ENCODE measurements at places on chromosomes 1 and 21. TPM values are rescaled to one million over a fixed set of nuclear protein-coding genes. Genes with fewer than 3 reads are reported as not detected.
A peak's percentile ranks its signal among the peaks of the same experiment; 100 is the strongest.

C1QA gene
- total RNA-seq, result 10.9 TPM

- DNase-seq, result no peak
Observed at GRCh38 chr1:204520834-204521709, 4.9 kb downstream of the MDM4 start.

ST6GALNAC5 gene
- total RNA-seq, result 35.9 TPM

- DNase-seq, result no peak
Observed at GRCh38 chr1:109485001-109485400, 1.3 kb downstream of the ATXN7L2 start.

- no peak for DNase-seq
Observed at GRCh38 chr1:162422662-162423375, 10.9 kb upstream of the SH2D1B start.

GRCh38 chr1:55640708-55641473, 425.7 kb upstream of the USP24 start:
- DNase-seq, result peak; percentile 20

PTPRC gene
- 4.5 TPM for total RNA-seq

NR1I3 gene
- total RNA-seq, result 0.47 TPM

- peak; percentile 63 for DNase-seq
Observed at GRCh38 chr1:236753516-236753915, 41.6 kb upstream of the MTR start.

- no peak for DNase-seq
Observed at GRCh38 chr1:165807613-165808012, 19.8 kb upstream of the UCK2 start.

GRCh38 chr1:232621050-232621449, 8.9 kb downstream of the SIPA1L2 start:
- DNase-seq, result no peak

GRCh38 chr1:220485791-220486190, 42.1 kb upstream of the MARK1 start:
- no peak for DNase-seq

DNA sequence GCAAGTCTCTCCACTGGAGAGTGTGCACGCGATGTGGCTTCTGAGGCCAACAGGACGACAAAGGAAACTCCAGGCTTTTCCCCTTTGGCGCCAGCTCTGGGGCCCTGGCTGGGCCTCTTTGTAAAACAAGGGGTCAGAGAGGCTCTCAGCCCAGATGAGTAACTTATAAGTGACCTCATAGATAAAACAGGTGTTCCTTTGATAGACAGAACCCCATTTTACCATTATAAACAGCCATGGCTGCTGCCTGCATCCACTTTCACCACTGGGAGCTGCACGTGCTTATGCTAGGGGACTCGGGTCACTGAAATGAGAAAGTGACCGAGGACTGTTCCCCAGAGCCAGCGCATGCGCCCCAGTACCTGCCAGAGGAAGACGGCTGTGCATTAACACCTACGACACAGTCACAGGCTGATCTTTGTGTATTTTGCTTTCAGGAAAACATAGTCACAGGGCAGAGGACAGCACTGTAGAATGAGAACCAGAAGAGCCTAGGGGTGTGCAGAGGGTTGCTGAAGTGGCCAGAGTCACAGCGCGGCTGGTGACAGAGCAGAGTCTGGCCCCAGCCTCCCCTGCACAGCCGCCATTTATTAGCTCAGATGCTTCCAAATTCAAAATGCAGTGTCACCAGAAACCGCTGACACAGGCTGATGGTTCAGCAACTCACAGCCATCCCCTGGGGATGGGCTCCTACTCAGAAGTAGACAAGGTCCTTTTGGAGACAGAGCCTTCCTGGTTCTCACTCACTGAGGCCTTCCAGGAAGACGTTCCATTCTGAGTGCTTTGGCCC, 12.7 kb downstream of the RNF207 start:
- no peak for DNase-seq

AADACL3 gene
- not detected for total RNA-seq

DNA sequence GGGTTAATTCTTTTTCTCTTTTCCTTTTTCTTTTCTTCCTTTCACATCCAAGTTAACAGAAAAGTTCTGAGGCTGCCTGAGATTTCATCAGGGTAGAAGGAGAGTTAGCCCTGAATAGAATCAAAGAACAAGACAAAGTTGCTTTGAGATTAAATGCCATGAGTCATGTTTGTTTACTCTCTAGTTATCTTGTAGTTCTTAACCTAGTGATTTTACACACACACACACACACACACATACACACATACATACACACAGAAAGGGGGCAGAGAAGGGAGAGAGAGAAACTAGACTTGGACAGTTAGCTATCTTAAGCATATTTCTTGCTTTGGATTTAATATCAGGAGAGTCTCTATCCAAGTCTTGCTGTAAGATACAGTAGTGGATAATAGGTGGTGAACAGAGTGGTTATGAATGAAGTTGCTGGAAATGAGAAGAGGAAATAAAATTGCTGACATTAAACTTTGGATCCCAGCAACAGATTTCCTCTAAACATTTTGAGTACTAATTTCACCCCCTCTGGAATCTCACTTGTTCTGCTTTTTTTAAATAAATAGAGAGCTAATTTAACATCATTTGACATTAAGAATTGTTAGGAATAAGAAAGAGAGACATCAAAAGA, 19.9 kb downstream of the PLA2G4A start:
- no peak for DNase-seq

DNA sequence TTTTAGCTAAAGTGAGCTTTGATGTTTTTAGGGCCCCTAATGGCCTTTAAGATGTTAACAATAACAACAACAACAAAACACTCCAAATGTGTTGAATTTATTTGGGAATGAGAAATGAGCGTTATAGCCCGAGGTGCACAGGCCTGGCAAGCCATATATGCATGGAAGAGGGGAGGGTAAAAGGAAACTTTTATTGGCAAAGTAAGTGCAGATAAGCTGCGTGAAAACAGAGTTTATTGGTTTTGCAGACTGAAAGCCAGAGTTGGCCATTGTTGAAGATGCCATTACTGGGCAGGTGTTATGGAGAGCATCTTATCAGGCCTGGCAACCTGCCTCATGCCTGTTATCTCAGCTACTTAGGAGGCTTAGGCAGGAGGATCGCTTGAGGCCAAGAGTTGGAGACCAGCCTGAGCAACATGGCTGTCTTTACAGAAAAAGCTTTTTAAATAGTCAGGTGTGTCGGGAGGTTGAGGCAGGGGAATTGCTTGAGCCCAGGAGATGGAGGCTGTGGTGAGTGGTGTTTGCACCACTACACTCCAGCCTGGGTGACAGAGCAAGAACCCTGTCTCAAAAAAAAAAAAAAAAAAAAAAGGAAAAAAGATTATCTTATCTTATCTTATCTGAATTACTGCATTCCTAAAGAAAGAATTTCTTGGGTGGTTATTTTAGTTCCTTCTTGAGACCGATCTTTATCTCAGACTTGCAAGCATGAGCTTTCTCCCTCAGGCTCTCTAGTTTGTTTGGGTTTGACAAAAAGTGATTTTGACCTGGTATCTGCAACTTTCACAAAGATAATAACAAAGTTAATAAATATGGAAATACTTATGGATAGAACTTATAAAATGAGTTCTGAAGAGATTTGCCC, 1.7 kb downstream of the PATJ start:
- DNase-seq, result no peak

XCL2 gene
- not detected for total RNA-seq

- DNase-seq, result no peak
Observed at GRCh38 chr1:247110627-247111258, 6.6 kb upstream of the ZNF669 start.

CPTP gene
- 12.3 TPM for total RNA-seq

DNA sequence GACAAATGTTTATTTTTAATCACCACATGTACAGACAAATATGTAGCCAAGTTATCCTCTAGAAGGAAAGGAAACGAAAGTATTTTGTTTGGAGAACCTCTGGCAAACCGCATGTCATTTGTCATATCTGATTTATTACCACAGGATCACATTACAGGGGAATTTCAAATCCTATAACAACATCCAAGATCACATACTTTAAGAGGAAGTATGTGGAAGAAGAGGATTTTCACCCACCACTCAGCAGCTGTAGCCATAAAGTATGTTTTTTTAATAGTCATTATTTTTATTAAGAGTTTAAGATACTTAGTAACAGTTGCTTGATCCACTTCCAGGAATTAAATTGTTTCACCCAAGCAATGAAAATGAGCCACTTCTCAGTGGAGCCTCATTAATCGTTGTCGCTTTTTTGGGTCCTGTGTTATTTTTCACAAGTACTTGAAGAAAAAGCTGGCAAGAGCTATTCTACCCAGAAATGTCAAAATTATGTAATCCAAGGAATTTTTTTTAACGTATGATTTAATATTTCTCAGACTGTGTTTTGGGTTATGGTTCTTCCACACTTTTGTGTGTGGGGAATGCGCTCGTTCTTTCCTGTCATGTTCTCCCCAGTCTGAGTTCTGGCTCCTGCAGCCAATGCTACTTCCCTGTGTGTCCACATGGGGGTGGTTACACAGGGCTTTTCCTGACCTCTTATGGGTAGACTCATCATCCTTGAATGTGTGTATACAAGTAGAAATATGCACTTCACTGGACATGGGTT, 6.9 kb downstream of the SERTAD4 start:
- peak; percentile 12 for DNase-seq

- no peak for DNase-seq
Observed at GRCh38 chr1:94629259-94630181, 88.0 kb upstream of the F3 start.

GRCh38 chr1:33763406-33763805, 100.5 kb upstream of the HMGB4 start:
- DNase-seq, result no peak

CDA gene
- not detected for total RNA-seq

Measured in occipital lobe (tissue), 3 donors.